ENCODE measurements at places on chromosomes 16 and 17.
A peak's percentile ranks its signal among the peaks of the same experiment; 100 is the strongest.

- peak; percentile 22 for DNase-seq
Measured at GRCh38 chr17:28992625-28993600, 12.9 kb downstream of the SEZ6 start.

GRCh38 chr16:81239367-81240121 lies 1.1 kb downstream of the BCO1 start:
- no peak for DNase-seq

DNA sequence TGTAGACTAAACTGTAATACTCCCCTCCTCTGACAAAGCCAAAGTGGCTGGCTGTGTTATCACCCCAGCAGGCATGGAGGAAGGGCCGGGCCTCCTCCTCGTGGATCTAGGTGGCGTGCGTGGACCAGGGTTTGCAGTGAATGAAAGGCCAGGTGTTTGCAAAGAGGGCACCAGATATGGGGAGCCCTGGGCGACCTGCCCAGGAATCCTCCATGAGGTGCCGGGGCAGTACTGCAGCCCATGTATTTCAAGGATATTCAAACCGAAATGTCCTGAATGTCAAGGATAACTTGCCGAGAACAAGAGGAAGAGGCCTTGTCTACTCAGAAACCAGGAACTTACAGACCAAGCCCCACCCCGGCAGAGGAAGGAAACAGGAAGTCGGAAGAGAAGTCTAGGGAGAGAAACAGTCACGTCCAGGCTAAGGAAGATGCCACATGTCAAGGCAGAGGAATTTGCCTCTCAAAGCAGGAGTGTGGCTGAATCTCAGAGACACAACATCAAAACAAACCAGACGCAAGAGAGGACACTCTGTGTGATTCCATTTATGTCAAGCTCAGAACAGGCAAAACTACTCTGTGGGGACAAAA lies 13.7 kb upstream of the OSGIN1 start:
- no peak for DNase-seq

DNA sequence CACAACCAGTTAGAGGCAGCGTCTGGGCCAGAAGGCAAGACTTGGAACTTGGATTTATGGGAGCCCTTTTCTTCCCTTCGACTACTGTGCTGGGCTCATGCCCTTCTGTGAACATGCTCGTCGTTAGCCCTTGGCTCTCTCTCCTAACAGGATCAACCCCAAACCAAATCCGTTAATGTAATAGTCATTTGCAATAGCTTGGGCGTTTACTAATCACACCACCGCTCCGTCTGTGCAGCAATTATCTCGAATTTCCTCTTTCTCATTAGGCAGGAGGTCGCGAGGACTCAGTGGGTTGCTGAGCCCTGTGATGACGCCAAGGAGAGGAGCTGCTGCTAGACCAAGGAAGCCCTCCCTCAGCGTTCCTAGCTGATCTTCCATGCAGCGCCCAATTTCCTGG lies 114.7 kb downstream of the ENGASE start:
- DNase-seq: no peak

DNA sequence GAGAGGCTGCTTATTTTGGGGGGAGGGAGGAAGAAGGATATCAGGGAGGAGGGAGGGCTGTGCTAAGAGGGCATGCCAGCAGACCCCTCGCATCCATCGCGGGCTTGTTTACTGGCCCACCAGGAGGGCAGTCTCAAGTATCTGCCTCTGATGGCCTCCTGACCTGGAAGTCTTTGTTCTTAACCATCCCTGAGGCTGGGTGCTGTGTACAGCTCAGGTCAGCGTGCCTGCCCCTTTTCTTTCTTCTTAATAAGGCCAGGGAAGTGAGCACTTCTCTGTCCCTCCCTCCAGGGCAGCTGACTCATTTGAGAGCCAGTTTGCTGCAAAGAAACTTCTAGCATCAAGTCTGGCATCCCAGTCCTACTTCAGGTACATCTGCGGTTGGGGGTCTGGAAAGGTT lies 157.0 kb downstream of the CCDC182 start:
- DNase-seq: no peak

- DNase-seq: no peak
Measured at GRCh38 chr17:78371056-78371455, 7.4 kb upstream of the PGS1 start.

GRCh38 chr17:75917141-75917916 lies 12.6 kb upstream of the MRPL38 start:
- no peak for DNase-seq

DNA sequence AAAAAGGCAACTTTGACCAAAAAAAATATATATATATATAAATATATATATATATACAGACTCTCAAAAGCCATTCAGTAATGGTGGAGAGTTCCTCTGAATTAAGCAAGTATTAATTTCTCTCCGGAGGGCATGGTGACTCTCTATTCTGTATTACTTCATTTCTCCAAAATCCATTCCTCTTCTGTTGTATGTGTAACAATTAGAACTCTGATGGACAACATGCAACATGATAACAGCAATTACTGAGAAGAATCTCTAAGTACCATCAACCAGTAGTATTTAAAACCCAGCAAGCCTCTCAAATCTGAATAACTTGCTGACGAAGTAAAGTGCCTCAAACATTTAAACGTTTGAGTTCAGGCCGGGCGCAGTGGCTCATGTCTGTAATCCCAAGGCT lies 2.3 kb downstream of the GRB2 start:
- DNase-seq: no peak

DNA sequence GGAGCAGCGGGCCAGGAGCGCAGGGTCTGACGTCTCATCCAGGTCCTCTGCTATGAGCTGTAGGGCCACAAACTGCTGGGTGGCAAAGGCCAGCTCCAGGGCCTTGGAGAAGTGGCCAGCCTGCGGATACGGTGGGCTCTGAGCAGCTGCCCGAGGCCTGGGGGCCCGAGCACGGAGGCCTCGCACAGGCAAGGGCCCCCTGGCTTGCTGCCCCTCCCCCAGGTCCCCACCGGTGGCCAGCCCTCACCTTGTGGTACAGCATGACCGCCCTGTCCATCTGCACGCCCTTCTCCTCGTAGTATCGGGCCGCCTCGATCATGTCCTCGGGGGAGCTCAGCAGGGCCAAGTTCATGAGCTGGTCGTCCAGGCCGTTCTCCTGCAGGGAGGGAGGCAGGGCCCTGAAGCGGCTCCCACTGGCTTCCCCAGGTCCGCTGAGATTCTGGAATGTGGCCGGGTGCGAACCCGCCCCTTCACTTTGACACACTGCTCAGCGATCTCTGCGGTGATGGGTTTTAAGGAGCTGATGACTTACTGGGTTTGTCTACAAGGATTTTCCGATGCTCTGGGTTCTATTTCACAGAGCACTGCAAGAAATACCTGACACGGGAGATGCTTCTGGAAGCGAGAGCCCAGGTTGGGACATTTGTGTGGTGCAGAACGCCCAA lies 9.8 kb upstream of the TMEM204 start:
- DNase-seq: no peak

GRCh38 chr16:49883076-49884014 lies 27.4 kb upstream of the ZNF423 start:
- DNase-seq: no peak

- no peak for DNase-seq
Measured at GRCh38 chr17:32927724-32928585, at the start of gene TMEM98. Gene TMEM98 (plus strand): TSS chr17:32928153. CDS start chr17:32931529, 3,376 bp downstream.

GRCh38 chr16:12573730-12574383 lies 229.8 kb downstream of the CPPED1 start:
- no peak for DNase-seq

GRCh38 chr16:49520492-49521038 lies 147.0 kb downstream of the C16orf78 start:
- DNase-seq: no peak

DNA sequence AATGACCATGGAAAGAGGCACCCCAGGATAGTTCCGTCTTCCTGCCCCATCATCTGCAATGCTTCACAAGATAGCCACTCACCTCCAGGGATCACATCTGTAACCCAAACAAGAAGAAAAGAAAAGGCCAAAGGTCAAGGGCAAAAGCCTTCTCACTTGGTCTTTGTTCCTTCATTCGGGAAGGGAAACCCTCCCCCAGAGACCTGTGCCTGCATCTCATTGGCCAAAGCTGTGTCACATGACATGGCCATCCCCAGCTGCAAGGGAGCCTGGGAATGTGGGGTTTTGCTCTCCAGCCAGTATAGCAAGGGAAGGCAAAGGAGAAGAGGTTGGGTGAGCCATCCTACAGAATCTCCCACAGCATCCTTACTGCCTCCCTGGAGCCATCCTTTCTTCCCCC lies 47.9 kb downstream of the NOL11 start:
- no peak for DNase-seq

- DNase-seq: no peak
Measured at GRCh38 chr17:81056312-81056711, 21.4 kb downstream of the BAIAP2 start.

- no peak for DNase-seq
Measured at GRCh38 chr17:75009139-75009724, 3.2 kb upstream of the MRPL58 start.

DNA sequence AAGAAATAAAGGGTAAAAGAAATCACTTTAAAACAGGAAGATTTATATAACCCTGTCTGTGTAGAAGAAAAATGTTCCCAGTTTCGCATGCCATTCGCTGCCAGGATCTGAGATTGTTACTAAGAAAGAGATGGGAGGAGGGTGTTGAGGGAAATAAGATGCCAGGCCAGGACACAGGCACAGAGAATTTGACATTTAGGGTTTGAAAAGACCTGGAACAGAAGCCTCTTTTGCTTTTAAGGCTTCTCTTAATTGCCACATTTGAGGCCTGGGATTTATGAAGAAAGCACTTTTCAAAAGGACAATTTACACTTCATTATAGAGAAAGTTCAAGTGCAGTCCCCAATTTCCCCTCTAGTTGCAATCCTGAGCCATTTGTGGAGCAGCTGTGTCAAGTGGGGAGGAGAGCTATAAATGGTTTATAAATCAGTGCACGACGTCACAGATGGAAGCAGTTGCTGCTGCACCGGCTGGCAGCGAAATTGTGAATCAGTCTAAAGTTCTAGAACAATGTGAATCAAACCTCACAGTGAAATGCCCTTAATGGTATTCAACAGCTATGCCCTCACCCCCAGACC lies 26.5 kb upstream of the C16orf87 start:
- no peak for DNase-seq

DNA sequence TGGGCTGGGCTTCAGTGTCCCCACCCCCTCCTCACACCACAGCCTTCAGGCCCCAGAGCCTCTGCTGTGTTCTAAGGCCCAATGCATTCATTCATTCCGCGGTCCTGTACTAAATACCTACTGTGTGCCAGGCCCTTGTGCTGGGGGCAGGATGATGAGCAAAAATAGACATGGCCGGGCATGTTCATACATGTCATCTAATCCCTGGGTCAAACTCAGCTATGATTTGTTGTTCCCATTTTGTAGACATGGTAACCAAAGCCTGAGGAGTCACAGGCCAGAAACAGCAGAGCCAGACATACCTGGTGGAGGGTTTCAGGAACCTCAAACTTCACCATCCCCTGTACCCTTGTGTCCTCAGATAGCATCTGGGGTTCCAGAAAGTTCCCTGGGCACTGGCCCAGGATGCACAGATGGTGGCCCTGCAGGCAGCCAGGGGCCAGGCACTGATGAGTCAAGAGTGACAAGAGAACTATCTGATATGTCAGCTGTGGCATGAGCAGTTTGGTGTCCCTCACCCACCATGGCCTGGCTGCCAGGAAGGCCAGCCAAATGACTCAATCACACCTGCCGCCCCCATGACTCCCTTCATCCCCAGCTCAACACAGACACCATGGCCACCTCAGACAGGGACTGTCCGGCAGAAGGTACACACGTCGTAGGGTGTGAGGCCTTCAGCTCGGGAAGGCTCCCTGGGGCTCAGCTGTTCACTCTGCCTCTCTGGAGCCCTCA lies 2.7 kb upstream of the RRAD start:
- no peak for DNase-seq

DNA sequence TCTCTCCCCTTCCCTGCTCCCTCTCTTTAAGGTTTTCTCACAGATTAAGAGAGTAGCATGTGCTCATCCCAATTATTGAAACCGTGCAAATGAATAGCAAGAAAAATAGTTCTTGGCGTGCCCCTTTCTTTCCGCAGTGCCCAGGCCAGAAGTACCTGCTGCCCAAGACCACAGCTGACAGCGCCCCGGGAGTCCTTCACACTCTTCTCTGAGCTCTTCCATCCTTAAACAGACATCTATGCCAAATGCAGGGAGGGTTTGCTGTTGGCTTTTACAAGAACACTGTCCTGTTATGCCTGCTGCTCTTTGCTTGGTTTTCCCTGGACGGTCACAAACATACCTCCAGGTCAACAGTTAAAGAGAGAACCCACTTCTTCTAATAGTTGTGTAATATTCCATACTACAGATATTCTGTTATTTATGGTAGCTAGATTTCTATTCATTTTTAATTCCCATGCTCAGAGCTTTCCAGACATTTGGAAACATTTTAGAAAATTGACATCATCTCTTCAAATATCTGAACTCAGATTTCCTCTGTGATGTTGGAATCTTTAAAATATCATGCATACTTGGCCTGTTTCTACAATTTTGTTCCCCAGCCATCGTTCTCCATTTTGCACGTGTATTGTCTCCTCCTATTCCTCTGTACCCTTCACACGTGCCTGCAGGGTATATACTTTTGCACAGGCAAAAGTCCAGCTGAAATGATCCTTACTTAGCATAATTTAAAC lies 416.7 kb downstream of the WWOX start:
- DNase-seq: no peak

DNA sequence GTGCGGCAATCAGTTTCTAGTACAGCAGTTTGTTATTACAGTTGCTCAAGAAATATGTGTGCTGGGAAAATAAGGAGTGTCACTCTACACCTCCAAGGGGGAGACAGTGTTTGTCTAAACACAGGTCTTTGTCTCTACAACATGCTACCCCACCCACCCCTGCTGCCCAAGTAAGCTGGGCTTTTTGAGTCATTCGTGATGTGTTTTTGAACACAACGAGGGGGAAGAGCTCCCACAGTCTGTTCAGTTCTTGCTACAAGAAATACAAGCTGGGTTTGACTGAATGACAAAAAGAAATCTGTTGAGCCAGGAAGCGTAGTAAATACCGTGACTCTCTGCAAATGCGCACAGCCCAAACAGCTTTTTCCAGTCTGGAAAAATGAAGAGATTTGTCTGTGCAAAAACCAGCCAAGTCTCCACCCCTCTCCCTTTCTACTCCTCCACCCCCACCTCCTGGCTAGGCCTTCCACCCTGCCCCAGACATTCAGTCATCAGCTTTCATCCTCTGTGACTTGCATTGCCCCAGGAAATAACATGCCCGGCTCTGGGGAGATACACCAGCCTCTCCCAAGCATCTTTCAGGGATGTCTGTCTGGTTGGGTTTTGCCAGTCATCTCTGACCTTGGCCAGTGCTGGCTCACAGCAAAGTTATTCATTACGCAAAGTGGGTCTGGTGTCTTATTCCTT lies 25.7 kb downstream of the CHD9 start:
- DNase-seq: peak; percentile 94

- no peak for DNase-seq
Measured at GRCh38 chr17:12043702-12044101, 23.0 kb downstream of the MAP2K4 start.

DNA sequence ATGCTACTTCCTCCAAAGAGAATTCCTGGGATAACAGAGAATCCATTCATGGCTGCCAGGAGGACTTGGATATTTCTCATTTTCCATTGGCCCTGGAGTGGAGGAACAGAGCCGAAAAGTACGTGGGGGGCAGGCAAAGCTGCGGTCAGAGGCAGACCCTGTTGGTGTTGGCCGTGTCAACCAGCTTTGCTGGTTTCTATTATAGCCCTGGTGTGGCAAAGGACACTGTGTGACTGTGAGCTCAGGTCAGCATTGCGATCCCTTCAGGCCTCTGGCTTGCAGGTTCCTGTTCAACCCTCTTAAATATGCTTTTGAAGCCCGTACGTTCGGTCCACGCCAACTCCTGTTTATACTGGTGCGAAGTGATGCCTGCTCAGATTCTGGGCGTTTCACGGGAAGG lies 596.2 kb downstream of the MAF start:
- no peak for DNase-seq

Data from NCI-H226 (cell line).